Stimulated activated CD8-positive, alpha-beta memory T cell treated with anti-CD3 and anti-CD28 coated beads, Interleukin-12 subunit alpha, Interleukin-12 subunit beta, amount 100 ng/mL, for 1 hour (primary cell): ENCODE measurements at places on chromosomes 12 and 14.

DNA sequence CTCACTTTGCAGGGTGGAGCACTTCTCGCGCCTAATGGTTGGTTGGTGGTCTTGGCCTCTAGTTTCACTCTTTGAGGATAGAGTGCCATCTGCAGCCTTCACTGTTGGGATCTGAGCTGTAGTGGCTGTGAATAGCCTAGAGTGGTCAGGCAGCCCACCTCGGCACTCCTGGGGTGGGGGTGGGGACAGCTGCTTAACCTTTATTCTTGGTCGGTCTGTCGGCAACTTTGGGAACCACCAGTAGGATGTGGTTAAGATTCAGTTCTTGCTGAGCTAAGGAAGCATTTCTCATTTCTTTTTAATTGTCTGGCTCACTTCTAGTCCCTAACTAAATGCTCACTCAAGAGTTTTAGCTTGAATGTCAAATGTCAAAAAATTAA, 21.1 kb downstream of the TMBIM6 start:
- DNase-seq = no peak

- DNase-seq = no peak
These were observed 44.7 kb upstream of the BMP4 start for GRCh38 chr14:54001189-54001878.

DNA sequence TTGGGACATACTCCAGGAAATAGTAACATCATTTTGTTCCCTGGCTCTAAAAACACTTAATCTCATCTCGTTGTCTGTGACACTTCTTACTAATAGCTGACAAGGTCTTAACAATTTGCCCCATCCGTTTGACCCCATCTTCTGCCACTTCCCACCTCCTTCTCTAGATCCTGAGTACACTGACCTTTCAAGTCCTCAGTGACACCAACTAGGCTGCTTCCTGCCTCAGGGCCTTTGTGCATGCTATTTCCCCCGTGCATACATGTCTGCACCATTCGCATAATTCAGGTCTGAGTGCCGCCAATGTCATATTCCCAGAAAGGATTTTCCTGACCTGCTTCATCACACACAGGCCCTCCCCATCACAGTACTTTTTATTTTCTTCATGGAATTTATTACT, 70.6 kb upstream of the CCND2 start:
- no peak for DNase-seq

GRCh38 chr12:3896801-3897351, 23.7 kb upstream of the PARP11 start:
- no peak for DNase-seq
